ENCODE measurements at places on chromosomes 1 and 21. TPM values are rescaled to one million over a fixed set of nuclear protein-coding genes. Genes with fewer than 3 reads are reported as not detected.
A peak's percentile ranks its signal among the peaks of the same experiment; 100 is the strongest.

RALGPS2 gene
- total RNA-seq = 3.5 TPM

CHRM3 gene
- total RNA-seq = 1.3 TPM

PLA2G2C gene
- not detected for total RNA-seq

TMPRSS15 gene
- total RNA-seq = not detected

FASLG gene
- 0.81 TPM for total RNA-seq

NHLH1 gene
- total RNA-seq = not detected

DNA sequence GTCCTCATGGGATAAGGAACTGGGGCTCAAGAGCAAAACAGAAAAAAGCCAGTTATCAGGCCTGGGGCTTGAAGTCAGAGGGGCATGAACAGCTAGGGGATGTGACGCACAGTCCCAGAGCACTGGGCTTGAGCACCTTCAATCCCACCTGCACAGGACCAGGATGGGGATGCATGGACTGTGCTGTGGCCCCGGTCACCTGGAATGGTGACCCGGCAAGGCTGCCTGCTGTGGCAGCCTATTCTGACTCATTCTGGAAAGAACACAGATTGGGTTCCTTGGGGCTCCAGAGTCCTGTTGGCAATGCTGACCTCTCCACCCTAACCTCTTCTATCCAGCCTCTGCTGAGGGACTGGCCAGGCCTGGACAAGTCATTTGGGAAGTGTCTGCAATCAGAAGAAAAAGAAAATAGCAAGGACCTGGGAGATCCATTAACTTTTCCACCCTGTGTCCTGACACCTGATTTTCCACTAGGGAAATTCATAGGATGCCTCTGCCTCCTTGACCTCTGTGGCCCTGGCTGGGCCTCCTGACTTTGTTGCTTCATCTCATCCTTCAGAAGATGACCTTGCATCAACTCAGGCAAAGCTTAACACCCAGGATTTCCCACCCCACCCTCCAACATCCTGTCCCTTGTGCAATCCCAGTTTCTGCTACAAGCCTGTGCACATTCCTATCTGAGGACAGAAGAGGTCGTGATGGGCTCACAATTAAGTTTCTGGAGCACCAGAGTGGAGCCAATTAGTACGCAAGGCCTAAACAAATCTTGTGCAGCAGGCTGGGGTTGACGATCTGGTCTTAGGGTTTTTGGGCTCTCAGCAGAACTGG lies 17.9 kb upstream of the FMOD start:
- no peak overlapping the region for H3K4me3 ChIP-seq
- H3K36me3 ChIP-seq = no peaks in the 10 kb centered on the region
- DNase-seq = no peak
- no peak overlapping the region for H3K27ac ChIP-seq
- H3K27me3 ChIP-seq = peaks cover 3% of the 10 kb centered on the region

DNA sequence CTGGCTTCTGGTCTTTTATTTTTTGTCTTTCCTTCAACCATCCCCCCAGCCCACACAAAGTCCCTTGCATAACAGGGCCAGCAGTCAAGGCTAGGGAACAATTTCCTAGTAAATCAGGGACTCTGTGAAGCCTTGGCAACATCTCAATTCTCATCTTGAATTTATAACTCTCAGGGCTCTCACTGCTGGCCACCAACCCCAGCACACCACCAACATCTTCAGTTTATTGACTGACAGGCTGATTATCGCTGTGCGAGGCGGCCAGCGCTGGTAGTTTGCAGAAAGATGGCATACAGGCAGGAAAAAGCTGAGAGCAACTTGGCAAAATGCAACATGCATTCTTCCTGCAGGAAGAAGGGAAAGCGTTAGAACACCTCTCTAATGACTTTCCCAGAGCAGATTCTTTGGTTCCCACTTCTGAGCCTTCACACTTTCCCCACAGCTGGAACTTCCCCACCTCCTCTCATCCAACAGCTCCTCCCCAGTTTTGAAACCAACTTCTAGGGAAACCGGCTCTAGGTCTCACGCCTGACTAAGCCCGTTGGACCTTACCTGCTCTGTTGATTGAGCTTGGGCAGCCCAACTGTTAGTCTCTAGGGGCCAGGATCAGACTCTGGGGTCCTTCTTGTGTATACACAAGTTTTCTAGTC lies 26.3 kb upstream of the CSF1 start:
- H3K4me1 ChIP-seq = peaks cover 2% of the 10 kb centered on the region
- no peak overlapping the region for H3K4me3 ChIP-seq
- no peaks in the 10 kb centered on the region for H3K36me3 ChIP-seq

- H3K4me3 ChIP-seq = no peak overlapping the region
- peaks cover 21% of the 10 kb centered on the region for H3K4me1 ChIP-seq
- no peak overlapping the region for H3K27ac ChIP-seq
- H3K36me3 ChIP-seq = no peaks in the 10 kb centered on the region
- DNase-seq = no peak
These were observed 8.0 kb downstream of the NR5A2 start for GRCh38 chr1:200035397-200035955.

DNA sequence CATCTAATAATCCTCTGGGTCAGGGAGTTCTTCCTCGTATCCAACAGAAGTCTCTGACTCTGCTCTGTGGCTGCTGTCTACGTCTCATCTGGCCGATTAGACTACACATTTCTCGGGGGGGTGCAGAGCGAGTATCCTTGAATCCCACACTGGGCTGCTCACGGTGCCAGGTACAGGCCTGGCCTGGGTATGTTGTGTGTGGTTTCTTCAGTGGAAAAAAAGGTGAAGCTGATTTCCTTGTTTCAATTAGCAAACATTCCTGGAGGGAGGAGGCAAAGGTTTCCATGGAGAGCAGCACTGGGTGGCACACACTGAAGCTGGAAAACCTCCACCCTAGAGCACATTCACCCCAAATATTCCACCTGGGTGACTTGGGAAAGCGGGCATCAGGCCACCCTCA lies 2.0 kb upstream of the RAB7B start:
- no peaks in the 10 kb centered on the region for H3K36me3 ChIP-seq
- no peaks in the 10 kb centered on the region for H3K27me3 ChIP-seq

DNA sequence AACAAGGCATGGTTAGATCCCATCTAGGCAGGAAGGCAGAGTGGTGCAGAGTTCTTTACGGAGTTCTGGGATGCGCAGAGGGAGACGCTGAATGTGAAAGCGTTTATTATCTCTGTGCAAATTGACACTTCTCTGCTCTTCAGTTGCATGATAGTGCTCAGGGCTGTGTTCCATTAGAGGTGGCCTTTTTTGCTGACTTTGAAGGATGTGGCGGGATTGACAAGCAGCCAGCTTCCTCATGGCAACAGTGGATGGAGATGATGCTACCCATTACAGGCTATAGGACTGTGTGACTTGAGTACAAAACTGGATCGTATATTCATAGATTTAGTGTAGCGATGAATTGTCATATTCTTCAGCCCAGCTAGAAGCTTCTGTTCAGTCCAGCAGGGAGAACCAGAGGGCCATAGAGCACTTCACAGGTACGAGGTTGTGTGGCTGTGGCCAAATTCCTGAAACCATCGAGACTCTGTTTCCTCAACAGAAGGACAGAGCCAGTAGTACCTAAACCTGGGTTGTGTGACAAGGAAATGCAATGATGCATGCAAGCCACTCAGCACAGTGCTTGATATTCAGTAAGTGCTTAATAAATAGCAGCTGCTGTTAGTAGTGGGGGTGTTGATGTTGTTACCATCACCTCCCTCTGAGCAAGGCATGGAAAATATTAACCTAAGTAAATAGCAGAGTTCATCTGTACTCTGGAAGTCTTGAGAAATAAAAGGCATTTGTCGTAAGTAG lies 430.0 kb upstream of the KAZN start:
- no peak for DNase-seq
- H3K4me3 ChIP-seq = no peak overlapping the region
- H3K4me1 ChIP-seq = no peaks in the 10 kb centered on the region
- no peaks in the 10 kb centered on the region for H3K36me3 ChIP-seq
- H3K27ac ChIP-seq = no peak overlapping the region

DNA sequence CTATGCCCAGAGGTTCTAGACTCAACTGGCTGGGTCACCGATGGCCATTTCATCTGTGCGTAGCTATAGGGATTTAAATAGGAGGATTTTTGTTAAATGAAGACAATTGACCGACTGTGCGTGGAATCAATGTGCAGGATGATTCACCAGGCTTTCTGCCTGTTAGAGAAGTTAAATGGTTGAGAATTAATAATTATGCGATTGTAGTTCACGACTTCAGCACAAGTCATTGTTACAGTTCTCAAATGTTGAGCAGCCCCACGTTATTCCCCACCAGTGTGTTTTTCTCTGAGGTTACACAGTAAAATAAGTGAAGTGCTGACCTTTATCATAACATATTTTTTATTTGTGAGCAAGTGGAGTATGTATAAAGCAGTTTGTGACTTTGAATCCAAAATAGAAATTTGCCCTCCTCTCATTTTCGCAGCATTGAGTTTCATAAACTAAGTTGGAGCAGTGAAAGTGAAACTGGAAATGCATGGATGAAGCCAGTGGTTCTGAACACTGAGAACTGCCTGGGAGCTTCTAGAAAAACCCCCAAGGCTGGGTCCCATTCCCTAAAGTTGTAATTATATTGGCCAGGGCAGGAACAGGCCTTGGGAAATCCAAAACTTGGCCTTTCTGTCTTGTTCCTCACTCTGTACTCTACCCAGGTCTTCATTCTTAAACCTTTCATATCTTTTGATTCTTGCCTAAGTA lies 102.6 kb downstream of the GALNT2 start:
- peaks cover 7% of the 10 kb centered on the region for H3K4me1 ChIP-seq
- no peak overlapping the region for H3K27ac ChIP-seq
- peak overlapping the region; percentile 44 for H3K4me3 ChIP-seq
- DNase-seq = no peak
- H3K27me3 ChIP-seq = no peaks in the 10 kb centered on the region

- peak overlapping the region; percentile 72 for H3K4me3 ChIP-seq
- no peak overlapping the region for H3K27ac ChIP-seq
- H3K36me3 ChIP-seq = no peaks in the 10 kb centered on the region
- peak; percentile 28 for DNase-seq
These were observed 332.1 kb downstream of the RRAGC start for GRCh38 chr1:38527373-38527966.

GRCh38 chr1:207811920-207812720 lies 60.3 kb downstream of the CD46 start:
- no peak overlapping the region for H3K4me3 ChIP-seq
- no peak for DNase-seq
- peaks cover 11% of the 10 kb centered on the region for H3K4me1 ChIP-seq
- no peaks in the 10 kb centered on the region for H3K27me3 ChIP-seq
